ENCODE measurements at places on chromosomes 12 and 14. TPM values are rescaled to one million over a fixed set of nuclear protein-coding genes. Genes with fewer than 3 reads are reported as not detected.

DNA sequence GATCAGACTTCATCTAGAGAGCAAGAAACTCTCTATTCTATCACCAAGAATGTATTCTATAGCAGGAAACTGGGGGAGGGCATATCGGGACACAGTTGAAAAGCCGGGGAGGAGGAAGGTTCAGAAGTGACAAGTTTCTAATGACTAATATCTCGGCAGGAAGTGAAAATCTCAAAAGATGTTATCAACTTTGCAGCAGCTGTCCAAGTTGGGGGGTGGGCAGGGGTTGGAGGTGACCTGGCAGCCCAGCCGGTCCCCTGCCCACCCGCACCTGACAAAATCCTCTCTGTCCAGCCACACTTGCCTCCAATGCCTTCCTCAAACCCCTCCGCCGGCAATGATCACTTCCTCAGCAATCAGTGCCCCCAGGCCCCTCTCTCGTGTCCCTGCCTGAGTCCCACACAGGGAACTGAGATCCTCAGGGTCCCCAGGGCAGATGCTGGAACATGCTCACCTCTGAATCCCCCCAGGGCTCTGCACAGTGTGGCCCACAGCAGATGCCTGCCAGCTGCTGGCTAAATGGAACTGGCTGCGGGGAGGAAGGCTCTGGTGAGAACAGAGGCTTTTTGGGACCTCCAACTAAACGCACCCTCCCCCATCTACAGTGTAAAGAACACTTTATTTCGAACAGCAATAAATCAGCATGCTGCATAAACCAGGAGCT lies 43.9 kb downstream of the CCDC88C start:
- DNase-seq = peak; percentile 75

DNA sequence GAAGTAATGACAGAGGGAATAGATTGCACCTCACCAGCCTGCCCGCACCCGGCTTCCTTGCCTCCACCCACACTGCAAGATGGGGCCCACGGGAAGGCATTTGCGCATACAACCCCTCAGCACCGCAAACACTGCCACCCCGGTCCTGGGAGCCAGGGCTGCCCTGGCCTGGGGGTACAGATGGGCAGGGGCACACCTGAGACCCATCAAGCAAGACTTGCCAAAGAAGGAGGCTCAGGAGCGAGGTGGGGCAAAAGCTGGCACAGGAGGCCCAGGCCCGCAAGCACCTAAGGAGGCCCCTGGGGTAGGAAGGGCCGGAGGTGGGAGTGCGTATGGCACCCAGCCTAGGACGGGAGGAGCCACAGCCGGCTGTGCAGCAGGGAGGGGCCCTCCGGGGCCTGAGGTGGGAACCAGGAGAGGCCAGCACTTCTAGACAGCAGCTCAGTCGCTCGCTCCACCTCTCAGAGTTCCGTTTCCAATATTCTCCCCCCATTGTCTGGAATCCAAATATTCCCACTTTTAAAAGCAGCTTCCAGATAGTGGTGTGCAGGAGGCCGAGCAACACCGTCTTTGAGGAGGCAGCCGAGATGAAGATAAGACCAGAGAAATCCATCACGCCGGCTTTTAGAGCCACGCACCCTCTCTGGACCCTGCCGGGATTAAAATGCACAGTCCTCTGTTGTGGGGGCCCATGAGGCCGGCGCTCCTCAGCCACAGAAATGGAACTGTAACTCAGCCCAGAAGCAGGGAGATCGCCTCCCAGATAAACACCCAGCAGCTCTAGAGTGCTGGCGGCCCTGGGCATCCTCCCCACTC lies 12.2 kb upstream of the C14orf180 start:
- no peak for DNase-seq

DNA sequence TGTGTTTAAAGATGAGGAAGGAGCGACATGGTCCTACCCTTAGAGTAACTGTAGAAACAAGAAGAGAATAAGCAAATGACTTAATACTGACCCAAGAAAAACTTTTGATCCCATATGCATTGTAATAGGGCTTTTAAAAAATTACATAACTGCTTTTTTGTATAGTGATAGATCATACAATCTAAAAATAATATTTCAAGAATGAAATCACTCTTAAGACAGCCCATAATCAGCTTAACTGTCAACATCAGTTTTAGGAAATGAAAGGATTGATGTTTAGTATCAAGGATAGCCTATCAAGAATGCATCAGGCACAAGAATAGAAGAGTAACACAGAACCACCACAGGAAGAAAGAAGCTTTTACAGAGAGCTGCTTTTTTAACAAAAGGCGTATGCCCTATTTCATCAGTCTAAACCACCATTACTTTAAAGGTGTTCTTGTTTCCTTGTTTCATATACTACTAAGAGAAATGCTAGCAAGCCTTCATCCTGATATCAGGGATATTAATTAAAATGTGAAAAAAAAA lies 64.5 kb downstream of the MARK3 start:
- no peak for DNase-seq

DNA sequence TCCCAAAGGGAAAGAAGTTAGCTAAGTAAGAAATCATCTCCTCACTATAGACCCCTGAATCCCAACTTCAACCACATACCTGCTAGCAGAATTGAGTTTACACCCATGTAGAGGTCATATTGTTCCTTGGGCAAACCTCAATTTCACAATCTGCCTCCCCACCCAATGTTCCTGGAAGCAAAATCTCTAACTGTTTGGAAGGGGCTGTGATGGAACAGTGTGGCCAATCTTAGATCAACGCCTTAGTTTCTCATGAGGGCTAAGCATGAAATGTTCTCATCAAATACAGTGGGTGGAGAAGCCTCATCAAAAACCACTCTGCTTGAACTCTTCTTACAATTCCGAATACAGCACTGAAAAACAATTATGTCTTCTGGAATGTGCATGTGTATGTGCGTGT lies 284.0 kb upstream of the NOS1 start:
- no peak for DNase-seq

DNA sequence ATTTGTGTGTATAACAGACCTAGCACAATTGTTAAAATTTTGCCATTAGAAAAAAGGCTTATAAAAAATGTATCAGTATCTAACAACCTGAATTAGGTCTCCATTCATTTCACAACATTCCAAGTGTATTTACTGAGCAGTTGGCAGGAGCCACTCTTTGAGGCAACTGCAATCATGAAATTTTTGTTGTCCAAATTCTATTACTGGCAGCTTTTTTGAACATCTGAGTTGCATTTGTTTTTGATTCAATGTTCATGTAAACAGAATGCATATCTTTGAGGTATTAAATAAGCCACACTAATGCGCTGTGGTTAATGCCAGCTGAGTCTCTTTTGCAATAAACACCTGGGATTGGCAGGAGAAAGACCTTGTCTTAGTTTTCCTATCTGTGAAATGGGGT lies 8.7 kb downstream of the KITLG start:
- DNase-seq = no peak

DNA sequence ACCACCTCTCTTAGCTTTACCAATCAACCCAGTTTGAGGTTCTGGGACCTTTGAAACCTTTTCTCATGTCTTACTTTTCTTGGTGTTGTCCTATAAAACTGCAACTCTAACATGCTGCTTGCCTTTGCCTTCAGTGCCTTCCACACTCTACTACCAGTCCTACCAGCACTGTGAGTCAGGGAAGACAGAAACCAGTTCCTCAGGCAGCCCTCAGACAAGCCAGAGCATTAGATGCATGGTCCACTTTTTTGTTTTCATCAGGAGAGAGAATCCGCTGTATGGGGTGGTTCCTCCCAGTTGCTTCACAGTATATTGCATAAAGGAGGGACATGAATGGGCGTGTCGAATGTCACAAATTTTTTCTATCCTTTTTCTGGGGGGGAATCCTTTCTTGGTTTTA lies 17.3 kb upstream of the KLRB1 start:
- DNase-seq = no peak

DNA sequence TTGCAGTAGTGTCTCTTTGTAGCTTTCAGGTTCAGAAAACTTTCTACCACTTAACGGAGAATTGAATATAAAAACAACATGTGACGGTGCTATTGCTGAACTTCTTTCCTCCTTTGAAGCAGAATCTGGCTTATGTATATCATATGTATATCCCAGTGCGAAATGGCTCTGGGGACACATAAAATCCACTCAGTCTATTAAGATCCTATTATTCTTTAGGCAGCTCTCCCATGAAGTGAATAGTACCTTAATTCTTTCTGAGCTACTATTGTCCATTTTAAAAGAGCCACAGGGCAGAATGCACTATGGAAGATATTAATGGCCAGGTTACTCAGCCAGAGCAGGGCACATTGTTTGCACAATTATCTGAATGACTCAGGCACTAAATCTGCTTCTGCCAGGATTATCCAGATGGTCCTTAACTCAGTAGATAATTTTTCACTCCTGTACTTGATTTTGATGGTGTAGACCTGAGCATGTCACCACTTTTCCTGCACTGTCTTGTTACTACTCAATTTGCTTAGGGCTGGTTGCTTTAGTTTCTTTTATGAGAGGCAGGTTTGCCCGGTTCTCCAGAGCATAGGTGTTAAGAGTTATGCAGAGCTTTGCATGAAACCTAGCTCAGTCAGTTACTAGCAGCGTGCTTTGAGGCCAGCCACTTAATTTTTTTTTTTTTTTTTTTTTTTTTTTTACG lies 5.5 kb downstream of the CNTN1 start:
- no peak for DNase-seq

DNA sequence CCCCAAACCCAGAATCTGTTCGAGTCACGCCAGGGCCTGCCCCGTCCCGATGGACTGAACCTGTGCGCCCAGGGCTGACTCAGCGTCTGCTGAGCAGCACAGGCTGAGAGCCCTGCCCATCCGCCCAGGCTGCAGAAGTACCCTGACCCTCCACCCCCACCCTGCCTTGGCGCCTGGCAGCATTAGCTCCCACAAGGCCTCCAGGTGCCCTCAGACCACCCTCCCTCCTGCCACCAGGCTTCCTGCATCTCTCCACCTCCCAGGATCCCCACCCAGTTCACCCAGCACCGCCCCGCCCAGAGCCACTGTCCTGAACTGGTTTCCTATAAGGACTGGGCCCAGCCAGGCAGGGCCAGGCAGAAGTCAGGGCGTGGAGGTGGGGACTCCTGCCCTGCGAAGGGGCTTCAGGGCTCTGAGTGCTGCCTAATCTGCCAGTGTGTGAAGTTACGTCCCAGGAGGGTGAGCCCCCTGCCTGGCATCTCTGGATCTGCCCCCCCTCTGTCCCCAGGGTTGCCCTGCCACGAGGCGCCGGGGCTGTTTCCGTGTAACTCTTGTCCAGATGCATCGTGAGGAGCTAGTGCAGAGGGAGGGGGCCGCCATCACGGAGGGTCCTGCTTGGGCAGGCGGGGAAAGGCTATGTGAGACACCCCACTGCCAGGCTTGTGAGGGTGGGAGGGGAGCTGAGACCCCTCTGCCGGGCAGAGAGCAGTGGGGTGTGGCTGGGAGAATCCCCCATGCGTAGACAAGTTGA lies 9.1 kb downstream of the ADSS1 start:
- no peak for DNase-seq

GRCh38 chr12:109944561-109945359 lies 44.7 kb downstream of the TCHP start:
- DNase-seq = no peak

GRCh38 chr12:2009623-2010022 lies 5.4 kb upstream of the DCP1B start:
- no peak for DNase-seq

DNA sequence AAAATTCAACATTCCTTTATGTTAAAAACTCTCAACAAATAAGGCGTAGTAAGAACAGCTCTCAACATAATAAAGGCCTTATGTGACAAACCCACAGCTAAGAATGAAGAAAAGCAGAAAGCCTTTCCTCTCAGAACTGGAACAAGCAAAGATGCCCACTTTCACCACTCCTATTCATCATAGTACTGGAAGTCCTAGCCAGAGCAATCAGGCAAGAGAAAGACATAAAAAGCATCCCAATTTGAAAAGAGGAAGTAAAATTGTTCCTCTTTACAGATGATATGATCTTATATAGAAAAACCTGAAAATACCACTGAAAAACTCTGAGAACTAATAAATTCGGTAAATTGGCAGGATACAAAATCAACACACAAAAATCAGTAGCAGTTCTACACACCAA lies 52.1 kb downstream of the STON2 start:
- DNase-seq = no peak

- no peak for DNase-seq
Observed at GRCh38 chr12:117975006-117975405, 6.2 kb upstream of the KSR2 start.

DNA sequence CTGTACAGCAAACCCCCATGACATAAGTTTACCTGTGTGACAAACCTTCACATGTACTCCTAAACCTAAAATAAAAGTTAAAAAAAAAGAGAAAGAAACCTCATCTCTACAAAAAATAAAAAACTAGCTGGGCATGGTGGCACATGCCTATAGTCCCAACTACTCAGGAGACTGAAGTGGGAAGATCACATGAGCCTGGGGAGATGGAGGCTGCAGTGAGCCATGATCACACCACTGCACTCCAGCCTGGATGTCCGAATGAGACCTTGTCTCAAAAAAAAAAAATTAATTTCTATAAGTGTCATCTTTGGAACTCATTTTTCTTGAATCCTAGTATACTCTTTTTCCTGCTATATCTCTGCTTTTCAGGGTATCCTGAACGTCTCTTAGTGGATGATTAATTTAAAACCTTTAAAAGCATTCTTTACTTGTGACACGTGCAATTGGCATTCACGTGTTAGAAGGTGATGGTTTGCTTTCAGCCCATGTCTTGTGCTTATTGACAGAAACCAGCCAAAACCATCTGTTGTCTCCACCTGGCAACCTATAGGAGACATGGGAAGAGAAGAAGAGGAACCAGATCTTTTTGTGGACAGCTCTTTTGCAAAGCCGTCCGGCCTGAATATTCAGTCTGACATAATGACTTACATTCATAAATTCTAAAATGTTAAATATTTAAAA lies 30.6 kb upstream of the PPFIBP1 start:
- no peak for DNase-seq

DNA sequence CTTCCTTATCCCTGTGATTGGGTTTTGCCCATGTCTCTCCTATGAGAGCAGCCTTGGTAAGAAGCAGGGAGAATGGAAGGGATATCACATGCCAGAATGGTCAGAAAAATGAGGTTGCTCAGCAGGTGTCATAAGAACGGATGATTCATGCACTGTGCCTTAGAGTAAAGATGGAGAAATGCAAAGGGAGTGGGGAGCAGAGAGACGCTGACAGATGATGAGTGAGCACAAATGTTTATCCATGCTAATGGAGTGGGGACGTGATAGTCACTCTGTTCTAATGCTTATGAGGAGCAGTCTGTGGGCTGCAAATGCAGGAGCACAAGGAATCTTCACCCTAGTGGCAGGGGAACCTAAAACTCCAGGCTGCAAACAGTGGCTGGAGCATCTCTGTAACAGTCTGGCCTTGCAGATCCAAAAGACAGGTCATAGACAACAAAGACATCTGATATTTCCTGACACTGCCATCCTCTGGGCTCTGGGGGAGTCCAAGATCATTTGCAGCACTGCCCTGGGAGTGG lies 243.2 kb downstream of the CACNA1C start:
- no peak for DNase-seq

GRCh38 chr12:21144309-21144708 lies 13.3 kb downstream of the SLCO1B1 start:
- no peak for DNase-seq

- DNase-seq = no peak
Observed at GRCh38 chr14:71714225-71714624, 218.0 kb upstream of the RGS6 start.

- no peak for DNase-seq
Observed at GRCh38 chr12:113896194-113896593, 69.9 kb downstream of the RBM19 start.

Gene IKZF4
- total RNA-seq = 2.2 TPM

Gene LRRC43
- total RNA-seq = 0.38 TPM

Gene TAS2R43
- total RNA-seq = not detected

Gene ARMH4
- not detected for total RNA-seq

Gene SLC7A8
- 3.7 TPM for total RNA-seq

Gene PRH2
- total RNA-seq = not detected
